ENCODE measurements at places on chromosomes 5 and 9. TPM values are rescaled to one million over a fixed set of nuclear protein-coding genes. Genes with fewer than 3 reads are reported as not detected.

GRCh38 chr9:85575868-85576267 is 165.9 kb downstream of the AGTPBP1 start:
- no peak for DNase-seq

LRRC19 gene
- total RNA-seq: not detected

- DNase-seq: no peak
Measured at GRCh38 chr9:137116728-137117127, 2.2 kb upstream of the DPP7 start.

DNA sequence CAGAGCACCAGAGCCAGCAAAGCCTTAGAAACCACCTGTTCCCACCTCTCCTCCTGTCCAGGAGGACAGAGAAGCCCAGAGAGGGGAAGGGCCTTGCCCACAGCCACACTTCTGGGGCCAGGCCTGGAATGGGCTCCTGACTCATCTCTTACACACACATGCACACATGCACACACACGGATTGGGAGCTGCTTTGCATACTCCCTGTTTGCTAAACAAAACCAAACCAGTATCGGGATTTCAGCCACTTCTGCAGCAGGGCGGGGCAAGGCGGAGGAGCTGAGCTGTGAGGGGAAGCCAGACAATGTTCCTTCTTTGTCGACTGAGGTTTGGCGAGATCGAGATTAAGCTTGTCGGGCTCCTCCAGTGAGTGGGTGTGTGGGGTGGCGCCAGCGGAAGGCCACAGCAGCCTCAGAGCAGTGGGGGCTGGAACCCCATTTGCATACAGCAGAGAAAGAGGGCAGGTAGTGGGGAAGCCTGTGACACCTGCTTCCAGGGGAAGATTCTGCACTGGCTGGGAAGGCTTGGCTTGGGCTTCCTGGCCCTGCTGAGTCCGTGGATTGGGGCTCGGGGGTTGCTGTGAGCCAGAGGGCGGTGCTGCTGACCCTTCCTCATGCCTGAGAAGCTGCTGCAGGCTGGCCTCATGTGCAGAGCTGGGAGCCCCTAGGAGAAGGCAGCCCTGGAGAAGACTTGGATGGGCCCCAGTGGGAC is 16.1 kb downstream of the GFI1B start:
- DNase-seq: no peak

EGFL7 gene
- 0.08 TPM for total RNA-seq

DNA sequence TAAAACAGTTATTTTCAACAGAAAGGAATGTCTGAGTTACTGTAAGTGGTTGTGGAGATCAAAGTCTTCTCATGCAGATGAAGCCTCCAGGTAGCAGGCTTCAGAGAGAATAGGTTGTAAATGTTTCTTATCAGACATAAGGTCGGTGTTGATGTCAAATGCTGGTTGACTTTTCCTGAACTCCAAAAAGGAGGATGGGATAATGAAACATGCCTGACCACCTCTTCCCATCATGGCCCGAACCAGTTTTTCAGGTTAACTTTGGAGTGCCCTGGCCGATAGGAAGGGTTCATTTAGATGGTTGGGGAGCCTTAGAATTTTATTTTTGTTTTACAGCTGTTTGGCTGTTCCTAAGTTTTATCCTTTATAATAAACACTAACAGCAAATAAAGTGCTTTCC is 478.4 kb downstream of the ACTL7B start:
- no peak for DNase-seq

GRCh38 chr5:92890841-92891244 is 690.2 kb downstream of the NR2F1-AS1 start:
- DNase-seq: no peak

QRFP gene
- not detected for total RNA-seq

ANKRD20A1 gene
- total RNA-seq: not detected

CNTFR gene
- total RNA-seq: not detected

GRCh38 chr5:72394688-72395087 is 74.5 kb downstream of the PTCD2 start:
- DNase-seq: no peak

DNA sequence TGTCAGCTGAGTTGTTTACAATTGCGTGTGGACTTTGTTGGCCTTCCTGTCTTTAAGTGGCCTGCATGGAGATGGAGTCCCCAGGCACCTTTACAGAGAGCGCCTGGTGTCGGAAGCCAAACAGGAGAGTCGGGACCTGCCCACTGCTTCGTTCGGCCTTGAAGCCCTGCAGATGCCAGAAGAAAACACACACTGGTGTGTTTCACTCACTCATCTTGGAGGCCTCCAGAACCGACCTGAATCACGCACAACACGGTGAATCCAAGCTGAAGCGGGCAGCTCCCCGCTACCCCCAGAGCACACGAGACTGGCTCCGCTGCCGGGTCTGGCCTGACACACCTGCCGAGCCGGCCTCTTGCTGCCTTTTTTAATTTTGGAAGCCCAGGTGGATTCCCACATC is 419.4 kb upstream of the IRX4 start:
- no peak for DNase-seq
